Hippocampal formation (tissue), 2 donors: ENCODE measurements at places on chromosomes 7 and 10.

DNA sequence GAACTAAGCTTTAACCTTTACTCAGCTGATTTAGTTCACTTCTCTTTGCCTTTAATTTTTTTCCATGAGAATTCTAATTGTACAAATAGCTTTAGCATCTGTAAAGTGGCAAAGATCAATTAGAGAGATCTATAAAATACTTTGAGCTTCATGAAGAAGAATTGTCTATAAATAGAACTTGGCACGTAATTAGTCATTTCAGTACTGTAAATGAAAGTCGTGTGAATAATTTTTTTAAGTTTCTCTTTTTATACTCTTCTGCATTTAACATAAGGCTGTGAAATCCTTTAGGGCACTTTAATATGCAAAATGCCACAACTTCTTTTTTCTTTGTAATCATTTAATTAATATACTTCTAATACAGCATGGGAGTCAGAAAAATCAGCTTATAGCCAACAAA, 177.8 kb downstream of the CSTF2T start:
- no peak for DNase-seq

DNA sequence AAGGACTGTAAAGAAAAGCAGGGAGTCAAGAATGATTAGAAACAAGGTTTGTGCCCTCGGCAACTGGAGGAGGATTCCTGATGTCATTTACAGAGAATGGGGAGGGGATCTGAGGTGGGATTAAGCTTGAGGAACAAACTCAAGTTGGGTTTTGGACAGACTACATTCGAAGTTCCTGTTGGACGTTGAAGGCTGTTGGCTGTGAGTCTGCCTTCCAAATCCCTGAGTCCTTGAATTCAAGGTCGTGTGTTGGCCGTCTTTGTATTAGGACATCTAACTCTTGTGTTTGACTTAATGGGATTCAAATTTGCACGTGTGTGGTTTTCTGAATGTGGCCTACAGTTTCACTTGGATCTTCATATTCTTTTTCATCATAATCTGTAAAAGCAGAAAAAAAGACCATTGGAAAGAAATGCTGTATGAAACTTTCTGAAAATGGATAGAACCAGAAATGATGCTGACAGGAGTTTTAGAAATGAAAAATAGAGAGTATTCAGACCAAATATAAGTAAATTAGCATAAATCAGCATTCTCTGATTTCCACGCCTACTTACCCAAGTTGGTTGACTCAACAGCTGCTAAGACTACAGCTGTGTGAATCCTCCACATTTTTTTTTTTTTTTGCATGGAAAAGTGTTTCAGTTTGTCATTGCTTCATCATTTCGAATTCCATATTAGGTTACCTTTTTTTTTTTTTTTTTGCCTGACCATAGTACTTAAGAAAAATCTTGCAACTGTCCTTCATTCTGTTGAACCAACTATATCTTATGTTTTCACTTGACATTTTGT, 94.8 kb downstream of the KIAA1217 start:
- no peak for DNase-seq

DNA sequence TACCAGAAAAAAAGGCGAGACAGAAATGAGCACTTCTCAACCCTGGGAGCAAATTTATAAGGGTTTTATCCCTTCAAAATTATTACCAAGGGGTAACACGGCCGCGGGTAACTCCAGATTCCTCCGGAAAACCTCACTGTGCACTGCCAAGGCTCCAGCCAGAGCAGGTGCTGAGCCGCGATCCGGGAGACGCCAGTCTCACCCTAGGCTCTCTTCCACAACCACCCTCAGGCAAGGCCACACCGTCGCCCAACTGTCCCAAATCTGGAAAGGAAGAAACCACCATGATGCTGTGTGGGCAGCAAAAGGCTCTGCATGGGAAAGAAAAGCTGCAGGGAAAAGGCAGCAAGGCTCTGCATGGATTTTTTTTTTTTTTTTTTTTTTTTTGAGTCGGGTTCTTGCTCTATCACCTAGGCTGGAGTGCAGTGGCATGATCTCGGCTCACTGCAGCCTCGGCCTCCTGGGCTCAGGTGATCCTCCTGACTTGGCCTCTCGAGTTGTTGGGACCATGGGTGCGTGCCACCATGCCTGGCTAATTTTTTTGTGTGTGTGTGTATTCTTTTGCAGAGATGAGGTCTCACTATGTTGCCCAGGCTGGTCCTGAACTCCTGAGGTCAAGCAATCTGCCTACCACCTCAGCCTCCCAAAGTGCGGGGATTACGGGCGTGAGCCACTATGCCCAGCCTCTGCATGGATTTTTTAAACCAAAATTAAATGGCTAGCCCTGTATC, 39.0 kb downstream of the MAD1L1 start:
- no peak for DNase-seq

- DNase-seq, result no peak
Measured at GRCh38 chr10:80454513-80455460, 677 bp downstream of the TSPAN14 start.

DNA sequence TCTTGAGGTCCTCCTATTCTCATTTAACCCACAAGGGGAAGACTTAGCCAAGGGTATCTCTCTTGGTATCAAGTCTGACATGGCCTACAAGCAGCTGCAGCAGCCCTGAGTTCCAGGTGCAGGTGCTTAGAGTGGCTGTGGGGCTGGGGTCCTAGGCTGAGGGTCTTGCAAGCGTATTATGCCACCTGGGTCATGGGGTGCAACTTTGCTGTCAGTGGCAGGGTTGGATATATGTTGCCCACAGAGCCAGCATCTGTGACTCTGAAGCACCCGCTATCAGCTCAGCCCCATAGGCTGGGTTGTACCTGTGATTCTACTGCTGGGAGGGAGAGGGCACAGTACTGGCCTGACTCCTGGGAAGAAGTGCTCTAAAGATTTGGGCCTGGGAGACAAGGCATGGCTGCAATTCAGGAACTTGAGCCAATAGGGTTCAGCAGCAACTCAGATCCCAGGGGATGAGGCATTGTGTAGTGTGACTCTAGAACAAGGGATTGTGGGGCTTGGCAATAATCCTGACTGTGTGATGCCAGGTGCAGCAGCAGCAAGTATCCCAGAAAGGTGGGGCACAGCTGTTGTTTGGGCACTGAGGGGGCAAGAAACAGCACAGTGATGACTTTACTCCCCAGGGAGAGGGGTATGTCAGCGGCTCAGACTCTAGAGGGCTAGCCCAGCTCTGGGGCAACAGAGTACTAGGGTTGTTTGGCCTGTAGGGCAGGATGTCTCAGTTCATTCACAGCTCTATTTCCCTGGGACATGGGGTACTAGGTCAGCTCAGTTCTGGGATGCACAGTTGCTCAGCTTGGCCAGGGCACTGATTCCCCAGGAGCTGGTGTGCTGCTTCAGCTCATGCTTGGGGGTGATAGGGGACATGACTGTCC, 41.4 kb downstream of the NEURL1 start:
- no peak for DNase-seq

- no peak for DNase-seq
Measured at GRCh38 chr7:121084256-121084655, 95.7 kb downstream of the CPED1 start.

- DNase-seq, result no peak
Measured at GRCh38 chr10:44398747-44399658, 14.1 kb upstream of the CXCL12 start.

- no peak for DNase-seq
Measured at GRCh38 chr7:20826243-20826642, 39.6 kb upstream of the SP8 start.

- no peak for DNase-seq
Measured at GRCh38 chr10:30048768-30049517, 10.4 kb downstream of the JCAD start.

GRCh38 chr10:14659626-14660196, 115.0 kb downstream of the FAM107B start:
- DNase-seq, result no peak

DNA sequence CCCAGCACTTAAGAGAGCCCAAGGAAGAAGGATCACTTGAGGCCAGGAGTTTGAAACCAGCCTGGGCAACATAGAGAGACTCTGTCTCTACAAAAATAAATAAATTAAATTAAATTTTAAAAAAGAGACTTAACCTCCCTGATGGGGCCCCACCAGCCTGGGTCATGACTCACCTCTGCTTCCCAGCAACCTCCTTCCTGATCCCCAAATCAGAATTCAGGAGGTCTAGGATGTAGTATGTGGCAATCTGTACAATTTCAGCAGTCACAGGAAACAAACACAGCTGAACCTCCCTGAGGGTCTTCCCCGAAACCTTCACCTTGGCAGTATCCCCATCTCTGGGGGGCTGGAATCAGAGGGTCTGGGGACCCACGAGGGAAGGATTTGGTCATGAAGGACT, 9.7 kb upstream of the PPP1R35 start:
- no peak for DNase-seq

DNA sequence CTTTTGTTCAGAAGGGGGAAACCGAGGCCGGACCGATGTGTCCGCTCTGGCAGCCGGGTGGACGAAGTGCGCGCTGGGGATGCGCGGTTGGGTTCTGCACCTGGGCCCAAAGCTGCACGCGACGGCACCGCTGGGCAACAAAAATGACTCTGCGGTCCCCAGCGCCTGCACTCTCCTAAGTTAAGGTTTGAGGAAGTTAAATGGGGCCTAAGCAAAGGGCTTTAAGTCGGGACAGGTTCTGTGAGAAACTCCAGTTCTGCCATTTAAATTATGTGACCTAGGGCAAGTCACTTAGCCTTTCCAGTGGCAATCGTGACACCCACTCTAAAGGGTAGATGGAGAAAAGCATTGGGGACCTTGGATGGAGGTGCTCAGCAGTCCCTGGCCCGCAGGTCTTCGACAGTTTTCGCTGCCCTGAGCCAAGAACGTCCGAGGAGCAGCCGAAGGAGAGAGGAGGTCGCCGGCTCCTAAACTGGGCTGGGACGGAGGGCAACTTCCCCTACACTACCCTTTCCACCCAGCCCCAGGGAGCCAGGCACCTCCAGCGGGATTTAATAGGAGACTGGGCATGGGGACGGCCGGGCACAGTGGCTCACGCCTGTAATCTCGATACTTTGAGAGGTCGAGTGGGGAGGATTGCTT, 534 bp upstream of the ACBD5 start:
- peak; percentile 44 for DNase-seq

GRCh38 chr10:22657024-22657423, 57.4 kb downstream of the PIP4K2A start:
- no peak for DNase-seq

DNA sequence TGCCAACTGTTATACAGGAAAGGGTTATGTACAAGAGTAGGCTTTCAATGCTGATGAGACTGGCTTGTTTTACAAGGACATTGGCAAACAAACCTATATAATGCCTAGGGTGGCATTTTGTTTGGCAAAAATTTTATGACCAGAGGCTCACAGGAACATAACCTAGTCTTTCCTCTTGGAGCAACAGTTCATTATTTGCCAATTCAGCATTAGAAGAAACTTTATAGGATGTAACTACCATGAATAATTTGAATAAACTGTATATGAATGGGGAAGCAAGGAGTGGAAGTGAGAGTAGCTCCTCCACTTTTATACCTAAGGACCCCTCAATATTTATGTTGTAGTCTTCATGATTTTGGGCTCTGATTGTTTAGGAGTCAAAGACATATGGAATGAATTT, 103.9 kb upstream of the WAC start:
- DNase-seq, result no peak

DNA sequence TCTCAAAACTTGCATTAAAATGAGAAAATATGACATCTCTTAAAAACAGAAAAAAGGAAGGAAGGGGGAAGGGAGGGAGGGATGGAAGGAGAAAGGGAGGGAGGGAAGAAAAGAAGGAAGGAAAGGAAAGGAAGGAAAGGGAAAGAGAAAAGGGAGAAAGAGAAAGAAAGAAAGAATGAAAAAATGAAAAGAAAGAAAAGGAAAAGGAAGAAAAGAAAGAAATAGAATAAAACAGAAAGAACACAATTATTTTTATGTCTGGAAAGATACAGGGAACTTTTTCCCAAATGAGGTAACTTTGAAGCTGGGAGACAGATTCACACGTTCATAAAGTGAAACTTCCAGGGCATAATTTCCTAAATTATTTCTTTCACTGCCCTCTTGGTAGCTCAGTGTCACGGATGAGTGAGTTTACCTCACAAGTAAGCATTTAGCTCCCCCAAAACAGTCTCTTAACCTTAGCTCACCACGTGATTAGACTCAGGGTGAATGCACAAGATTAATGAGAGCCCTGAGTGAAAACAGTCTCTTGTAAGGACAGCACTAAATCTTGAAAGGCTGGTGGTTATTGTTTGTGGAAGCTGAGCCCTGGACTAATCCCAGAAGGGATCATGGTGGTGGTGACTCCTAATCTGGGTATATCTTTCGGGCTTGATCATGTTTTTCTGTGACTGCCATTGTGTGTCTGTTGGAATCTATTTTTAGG, 74.1 kb upstream of the HDAC9 start:
- no peak for DNase-seq

DNA sequence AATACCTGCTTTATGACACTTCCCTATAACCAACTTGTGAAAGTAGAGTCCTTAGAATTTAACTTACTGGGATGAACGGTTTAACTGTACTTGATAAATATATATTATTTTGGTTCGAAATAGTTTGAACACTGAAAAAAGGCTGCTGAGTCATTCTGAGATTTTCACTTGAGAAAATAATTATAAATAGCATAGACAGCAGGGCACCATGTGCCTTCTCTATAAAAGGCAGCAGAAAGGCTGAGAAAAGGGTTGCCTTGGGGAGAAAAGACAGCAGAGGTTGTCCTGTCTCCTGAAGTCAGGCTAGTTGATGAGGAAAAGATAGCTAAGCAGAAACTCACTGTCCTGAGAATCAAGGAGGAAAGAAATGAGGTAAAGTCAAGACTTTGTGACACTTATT, 92.4 kb downstream of the CTTNBP2 start:
- DNase-seq, result no peak

- DNase-seq, result no peak
Measured at GRCh38 chr10:87507879-87508483, 3.3 kb downstream of the MINPP1 start.

DNA sequence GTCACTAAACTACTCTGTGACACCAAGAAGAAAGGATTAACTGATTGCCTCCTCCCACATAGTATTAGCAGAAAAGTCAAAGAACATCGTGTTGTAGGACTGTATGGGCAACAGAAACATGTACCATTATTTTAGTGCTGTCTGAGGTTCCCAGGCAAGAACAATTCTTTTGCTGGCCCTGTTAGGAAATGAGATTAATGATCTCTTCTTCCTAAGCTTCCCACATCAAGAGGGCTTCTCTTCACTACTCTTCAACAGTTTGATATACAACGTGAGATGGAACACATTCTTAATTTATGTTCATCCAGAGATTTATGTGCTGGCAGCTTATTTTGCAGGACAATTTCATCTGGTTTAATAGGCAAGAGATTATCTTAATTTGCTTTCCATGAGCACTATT, 219.6 kb downstream of the DOCK4 start:
- DNase-seq, result no peak

GRCh38 chr10:96325719-96326373, 21.6 kb downstream of the DNTT start:
- DNase-seq, result no peak
